ENCODE measurements at places on chromosomes 6 and 20.
A peak's percentile ranks its signal among the peaks of the same experiment; 100 is the strongest.

GRCh38 chr6:84785671-84786070, 21.3 kb upstream of the TBX18 start:
- DNase-seq, result no peak

- no peak for DNase-seq
These were observed 184.3 kb upstream of the SNX9 start for GRCh38 chr6:157638779-157639178.

DNA sequence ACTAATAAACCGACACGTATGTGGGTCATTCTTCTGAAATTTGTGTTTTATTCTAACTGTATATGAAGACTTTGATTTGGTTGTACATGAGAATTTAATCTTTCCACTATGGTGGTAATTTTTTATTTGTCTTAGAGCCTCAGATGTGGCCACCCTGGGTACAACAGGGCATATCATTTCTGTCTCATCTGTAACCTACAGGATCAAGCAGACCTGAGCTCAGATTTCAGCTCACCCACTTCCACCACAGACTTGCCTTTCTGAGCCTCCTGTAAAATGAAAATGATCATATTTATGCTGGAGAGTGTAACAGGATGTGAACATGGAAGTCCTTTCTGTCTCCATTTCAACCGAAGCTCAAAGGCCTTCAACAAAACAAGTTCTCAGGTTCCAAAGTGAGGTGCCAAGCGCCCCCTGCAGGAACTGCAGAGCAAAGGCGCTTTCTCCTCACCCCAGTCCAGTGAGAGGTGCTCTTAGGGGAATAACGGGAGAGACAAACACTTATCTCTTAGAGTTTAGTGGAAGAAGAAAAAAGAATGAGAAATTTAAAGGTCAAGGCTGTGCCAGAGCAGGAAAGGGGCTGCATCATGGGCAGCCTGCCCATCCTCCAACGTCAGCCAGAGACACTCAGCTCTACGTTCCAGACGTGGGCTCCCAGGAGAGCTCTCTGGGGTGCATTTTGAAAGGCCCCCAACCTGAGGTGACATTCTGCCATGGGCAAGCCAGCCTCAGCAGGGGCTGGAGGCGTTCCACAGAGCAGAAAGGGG, 23.0 kb upstream of the CD24 start:
- peak; percentile 7 for DNase-seq

GRCh38 chr20:60212695-60213094, 254.5 kb downstream of the CDH26 start:
- no peak for DNase-seq

DNA sequence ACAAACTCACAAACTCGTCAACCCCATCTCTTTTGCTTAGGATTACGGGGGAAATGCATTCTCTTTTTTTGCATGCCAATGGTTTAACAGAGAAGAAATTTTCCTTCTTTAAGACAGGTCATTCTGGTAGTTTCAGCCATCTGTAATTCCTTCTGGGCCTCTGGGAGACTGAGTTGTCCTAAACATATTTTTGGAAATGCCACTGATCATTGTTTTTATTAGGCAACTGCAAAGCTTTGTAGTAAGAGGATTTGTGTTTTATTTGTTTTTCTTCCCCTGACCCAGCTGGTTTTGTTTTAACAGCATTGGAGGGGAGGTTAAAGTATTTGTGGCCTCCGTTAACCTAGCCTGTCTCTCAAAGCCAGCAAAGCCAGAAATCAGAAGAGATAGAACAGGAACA, 73.1 kb upstream of the ISM1 start:
- no peak for DNase-seq

GRCh38 chr20:35286077-35286898, 1.7 kb upstream of the EIF6 start:
- no peak for DNase-seq

GRCh38 chr20:12570371-12570770, 438.4 kb upstream of the SPTLC3 start:
- DNase-seq, result no peak

GRCh38 chr6:80622641-80623040, 516.2 kb downstream of the BCKDHB start:
- DNase-seq, result no peak

GRCh38 chr20:62891111-62891510, 29.5 kb upstream of the TCFL5 start:
- no peak for DNase-seq

GRCh38 chr20:50194831-50195523, 4.3 kb downstream of the CEBPB start:
- no peak for DNase-seq

GRCh38 chr6:131003488-131004386, 59.3 kb downstream of the EPB41L2 start:
- DNase-seq, result no peak

DNA sequence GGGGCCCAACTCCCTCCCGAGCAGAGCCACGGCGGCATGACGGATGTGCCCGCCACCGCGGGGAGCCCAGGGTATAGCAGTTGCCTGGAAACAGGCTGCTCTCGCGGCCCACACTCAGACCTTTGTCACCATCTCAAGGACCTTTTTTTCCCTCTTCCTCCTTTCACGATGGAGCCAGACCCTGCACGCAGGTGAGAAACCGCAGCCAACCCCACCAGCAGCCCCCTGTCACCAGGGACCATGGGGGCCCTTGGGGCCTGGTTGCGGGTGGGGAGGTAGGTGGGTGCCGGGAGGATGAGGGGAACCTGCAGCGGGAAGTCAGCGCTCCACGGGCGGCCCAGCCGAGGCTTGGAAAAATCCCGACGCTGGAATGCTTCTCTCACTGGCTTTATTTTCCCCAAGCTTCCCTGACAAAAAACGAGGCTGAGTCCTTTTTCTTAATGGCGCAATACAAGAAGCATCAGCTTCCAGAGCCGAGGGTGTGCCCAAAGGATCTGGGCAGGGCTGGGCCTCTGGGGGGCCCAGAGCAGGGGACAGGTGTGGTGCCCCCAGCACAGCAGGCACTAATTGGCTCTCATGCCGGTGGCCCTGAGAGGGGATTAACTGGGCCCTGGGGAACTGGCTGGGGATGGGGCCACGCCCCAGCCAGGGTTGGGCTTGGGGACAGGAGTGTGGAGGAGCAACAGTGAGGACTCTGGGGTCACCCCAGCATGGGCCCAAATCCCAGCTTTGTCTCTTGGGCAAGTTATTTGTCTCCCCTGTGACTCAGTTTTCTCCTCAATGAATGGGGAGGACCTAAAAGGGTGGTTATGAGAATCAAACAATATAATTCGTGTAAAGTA, 23.9 kb downstream of the NOL4L start:
- no peak for DNase-seq

- no peak for DNase-seq
These were observed 17.4 kb downstream of the ZKSCAN8 start for GRCh38 chr6:28159029-28159607.

DNA sequence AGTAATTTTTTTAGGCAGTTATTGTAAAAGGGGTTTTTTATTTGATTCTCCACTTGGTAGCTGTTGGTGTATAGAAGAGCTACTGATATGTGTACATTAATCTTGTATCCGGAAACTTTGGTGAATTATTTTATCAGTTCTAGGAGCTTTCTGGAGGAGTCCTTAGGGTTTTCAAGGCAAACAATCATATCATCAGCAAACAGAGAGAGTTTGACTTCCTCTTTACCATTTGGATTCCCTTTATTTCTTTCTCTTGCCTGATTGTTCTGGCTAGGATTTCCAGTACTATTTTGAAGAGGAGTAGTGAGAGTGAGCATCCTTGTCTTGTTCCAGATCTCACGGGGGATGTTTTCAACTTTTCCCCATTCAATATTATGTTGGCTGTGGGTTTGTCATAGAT, 28.0 kb upstream of the TNFAIP3 start:
- DNase-seq, result no peak

- no peak for DNase-seq
These were observed 305.9 kb downstream of the CLIC5 start for GRCh38 chr6:45709781-45710220.

DNA sequence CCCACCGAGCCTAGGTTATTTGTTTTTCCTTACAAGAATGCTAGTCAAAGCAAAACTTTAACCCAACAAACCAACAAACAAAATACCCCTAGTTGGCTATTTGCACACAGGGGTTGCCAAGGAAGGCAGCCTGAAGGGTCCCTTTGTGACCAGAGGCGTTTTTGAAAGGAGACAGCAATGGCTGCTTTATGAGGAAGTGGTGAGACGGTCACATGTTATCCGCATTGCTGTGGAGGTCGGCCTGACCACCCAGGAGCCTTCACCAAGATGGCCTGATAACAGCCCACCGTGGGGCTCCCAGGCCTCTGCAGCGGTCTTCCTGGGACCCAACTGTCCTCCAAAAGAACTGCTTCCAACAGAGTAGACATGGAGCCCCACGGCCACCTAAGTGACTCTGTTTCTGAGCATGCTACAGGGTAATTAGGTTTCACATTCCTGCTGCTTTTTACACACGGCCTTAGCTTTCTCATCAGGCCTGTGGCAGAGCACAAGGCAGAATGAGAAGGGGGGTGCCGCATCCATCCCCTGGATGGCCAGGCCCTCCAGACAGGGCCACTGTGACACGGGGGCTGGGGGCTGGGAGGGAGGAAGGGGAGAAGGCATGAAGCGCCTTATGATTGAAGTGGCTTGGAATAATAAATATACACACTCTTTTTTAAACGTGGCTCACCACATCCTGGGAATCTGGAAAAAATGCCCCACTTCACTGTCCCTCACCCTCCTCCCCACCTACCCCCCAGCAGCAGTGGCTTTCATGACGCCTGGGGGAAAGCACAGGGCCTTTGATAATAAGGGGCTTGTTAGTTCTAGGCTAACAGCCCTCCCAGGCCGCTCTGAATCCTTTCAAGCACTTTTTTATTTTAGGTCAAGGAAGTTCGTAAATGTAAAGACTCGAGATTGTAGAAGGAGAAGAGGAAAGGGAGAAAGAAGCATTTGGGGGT, 86.0 kb downstream of the CLIC5 start:
- no peak for DNase-seq

- no peak for DNase-seq
These were observed 132.6 kb downstream of the GPR63 start for GRCh38 chr6:96704713-96705112.

- no peak for DNase-seq
These were observed 60.2 kb downstream of the UBE2V1 start for GRCh38 chr20:50052550-50053361.

DNA sequence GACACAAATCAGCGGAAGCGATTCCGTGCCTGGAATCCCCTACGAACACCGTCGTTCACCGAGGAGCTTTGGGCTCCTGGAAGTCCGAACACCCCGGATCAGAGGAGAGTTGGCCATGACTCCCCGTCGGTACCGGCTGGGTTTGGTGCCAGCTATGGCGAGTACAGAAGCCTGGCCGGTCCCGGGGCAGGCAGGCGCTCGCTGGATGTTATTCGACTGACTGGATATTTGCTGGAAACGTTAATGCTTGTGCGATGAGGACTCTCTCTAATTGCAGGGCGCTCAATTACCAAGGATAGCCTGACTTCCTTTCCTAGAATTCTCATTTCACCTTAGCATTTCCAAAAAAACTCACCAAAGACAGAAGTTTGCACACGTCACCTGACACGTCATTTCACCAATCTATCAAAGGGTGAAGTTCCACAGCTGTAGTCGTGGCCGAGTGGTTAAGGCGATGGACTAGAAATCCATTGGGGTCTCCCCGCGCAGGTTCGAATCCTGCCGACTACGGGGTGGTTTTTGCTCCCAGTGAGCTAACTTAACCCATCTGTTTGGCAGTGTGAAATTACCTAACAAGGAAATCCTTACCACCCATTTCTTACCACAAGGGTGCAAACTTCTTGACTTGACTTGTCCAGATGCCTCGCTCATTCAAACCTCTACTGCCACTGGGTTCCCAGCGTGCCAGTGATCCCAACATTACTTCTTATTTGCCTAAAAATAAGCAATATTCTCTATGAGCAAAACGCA, 22.7 kb upstream of the ZNF184 start:
- DNase-seq, result peak; percentile 90

DNA sequence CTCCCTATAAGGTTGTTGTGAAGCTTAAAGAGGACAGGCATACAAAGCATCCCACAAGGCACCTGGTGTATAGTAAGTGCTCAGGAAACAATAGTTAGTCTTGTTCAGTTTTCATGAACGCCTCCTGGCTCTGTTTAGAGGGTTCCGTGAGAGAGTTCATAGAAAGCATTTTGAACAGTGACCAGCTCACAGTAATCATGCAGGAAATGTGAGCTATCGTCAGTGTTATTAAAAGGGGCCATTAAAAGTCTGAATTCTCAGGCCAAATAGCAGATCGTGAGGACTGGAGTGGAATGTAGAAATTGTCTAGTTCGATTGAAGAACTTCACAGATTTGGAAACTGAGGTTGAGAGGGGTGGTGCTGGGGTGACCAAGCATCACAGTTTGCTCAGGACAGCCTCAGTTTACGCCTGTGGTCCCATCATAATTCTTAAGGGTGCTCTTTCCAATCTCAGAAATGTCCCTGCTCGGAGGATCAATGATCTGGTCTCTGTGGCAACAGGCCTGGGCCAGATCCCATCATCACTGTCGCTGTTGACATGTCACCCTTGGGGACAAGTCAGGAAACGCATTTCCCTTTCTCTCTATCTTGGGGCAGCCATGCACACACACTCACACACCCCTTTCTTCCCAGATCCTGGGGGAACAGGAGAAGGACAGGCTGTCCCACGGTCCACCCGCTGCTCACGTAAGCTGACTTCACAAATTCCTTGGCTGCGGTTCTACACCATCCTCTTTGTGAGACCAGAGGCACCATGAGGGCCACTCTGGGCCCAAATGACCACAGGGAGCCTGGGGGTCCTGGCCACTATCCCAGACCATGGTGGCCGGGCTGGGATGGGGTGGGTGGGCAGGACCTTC, 7.2 kb downstream of the TGM2 start:
- no peak for DNase-seq

DNA sequence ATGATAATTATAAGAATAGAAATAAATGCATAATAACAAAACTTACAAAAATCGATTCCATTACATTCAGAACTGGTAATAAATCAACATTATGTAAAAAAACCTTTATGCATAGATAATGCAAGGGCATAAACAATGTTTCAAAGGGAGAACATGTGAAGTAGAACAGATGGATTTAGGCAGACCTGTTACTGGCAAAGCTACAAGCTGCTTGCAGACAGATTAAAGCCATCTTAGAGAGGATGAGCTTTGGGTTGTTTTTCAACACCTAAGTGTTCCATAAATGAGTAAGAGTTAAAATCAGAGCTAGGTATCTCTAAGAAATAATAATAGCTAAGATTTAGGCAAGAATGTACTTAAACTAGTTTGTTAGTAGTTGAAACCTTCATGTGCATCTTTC, 37.2 kb downstream of the SNAP25 start:
- DNase-seq, result no peak

- DNase-seq, result no peak
These were observed 26.2 kb upstream of the GATA5 start for GRCh38 chr20:62501801-62502495.

DNA sequence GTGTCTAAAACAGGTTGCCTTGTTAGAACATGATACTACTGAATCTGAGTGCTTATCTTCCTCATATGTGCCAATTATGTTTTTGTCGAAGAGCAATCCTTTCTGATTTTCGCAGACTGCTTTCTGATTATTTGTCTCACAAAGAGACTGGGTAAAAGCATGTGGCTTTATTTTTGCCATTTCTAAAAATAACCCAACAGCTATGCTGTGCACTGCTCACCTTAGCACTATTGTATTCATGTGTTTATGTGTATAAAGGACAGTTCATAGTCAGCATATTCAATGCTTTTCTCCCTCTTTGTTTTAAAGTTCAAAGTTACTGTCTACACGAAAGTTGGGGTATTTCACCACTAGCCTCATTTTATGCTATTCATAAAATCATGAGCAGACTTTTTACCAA, 127.0 kb downstream of the SGK1 start:
- no peak for DNase-seq

GRCh38 chr6:165652766-165653165, 10.3 kb downstream of the PDE10A start:
- DNase-seq, result no peak
